Activated T-cell treated with anti-CD3 and anti-CD28 coated beads for 1 hour (primary cell): ENCODE measurements at places on chromosomes 6 and 20.

GRCh38 chr6:156175971-156176421 lies 601.2 kb upstream of the ARID1B start:
- no peak for DNase-seq

GRCh38 chr6:3077430-3077829 lies 9.1 kb downstream of the RIPK1 start:
- DNase-seq = no peak

GRCh38 chr6:40425192-40425919 lies 161.8 kb downstream of the LRFN2 start:
- DNase-seq = no peak

- DNase-seq = no peak
Measured at GRCh38 chr20:37194621-37195417, 15.5 kb upstream of the MROH8 start.
